ENCODE measurements at places on chromosomes 5 and 9. TPM values are rescaled to one million over a fixed set of nuclear protein-coding genes. Genes with fewer than 3 reads are reported as not detected.

Gene AGXT2
- 0.18 TPM for polyA plus RNA-seq

Gene TRMO
- polyA plus RNA-seq = 16.4 TPM

Gene PPP1R26
- polyA plus RNA-seq = 32.7 TPM

Gene LCN9
- not detected for polyA plus RNA-seq

Gene NUTM2G
- polyA plus RNA-seq = 1.7 TPM

Gene FBP1
- polyA plus RNA-seq = 21.2 TPM

Gene TNC
- 118 TPM for polyA plus RNA-seq

Gene CTNNA1
- 350 TPM for polyA plus RNA-seq

Gene PCDHA4
- polyA plus RNA-seq = 0.20 TPM

Gene HMCN2
- polyA plus RNA-seq = 0.58 TPM

GRCh38 chr9:91839926-91840465, 110.0 kb downstream of the ROR2 start:
- no peak for DNase-seq

DNA sequence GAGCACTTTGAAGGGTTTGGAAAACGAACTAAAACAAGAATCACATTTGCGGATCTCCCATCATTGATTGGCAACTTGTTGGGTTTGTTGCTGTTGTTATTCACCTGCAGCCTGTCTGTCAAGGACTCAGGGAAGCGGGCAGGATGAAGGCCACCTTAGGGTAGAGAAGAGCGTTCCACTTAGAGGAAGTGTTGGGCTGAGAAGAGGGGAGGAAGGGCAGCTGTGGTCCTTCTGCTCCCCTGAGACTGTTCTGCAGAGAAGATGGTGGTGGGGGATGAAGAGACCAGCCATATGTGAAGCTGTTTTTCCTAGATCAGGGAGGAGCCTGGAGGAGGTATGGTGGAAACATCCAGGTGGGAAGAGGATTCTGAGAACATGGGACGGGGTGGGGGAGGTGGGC, 70.6 kb upstream of the CPEB4 start:
- DNase-seq = no peak

DNA sequence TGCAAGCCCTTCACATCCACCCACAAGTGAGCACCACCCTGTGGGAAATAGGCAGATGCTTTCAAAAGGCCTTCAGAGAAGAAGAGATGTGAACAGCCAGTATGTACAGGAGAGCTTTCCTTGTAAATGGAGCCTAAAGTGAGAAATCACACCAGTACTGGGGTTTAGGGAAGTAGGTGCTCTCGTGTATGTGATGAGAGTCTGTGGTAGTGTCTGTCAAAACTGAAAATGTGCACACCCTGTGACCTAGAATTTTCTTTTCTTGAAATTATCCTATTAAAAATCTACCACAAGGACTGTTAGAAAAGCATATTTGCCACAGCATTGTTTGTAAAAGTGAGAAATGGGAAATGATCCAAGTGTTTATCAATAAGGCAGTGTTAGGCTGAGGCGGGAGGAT, 16.6 kb downstream of the OTULINL start:
- no peak for DNase-seq

DNA sequence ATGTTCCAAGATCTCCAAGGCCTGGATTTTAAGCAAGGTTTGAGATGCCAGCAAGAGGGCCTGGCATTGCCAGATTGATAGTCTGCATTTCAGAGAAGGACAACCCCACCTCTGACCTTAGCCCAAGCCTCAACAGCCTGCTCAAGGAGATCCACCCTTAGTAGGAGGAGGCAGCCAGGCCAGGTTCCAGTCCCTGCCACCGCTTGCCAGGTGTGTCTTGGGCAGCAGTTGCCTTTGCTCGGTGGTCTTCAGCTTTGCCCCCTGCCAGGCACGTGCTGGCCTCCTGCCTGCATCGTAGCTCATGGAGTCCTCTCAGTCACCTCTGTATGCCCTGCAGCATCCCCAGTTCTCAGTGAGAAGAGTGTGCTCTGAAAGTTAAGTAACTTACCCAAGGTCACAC, 134.2 kb downstream of the KCNIP1 start:
- DNase-seq = no peak

DNA sequence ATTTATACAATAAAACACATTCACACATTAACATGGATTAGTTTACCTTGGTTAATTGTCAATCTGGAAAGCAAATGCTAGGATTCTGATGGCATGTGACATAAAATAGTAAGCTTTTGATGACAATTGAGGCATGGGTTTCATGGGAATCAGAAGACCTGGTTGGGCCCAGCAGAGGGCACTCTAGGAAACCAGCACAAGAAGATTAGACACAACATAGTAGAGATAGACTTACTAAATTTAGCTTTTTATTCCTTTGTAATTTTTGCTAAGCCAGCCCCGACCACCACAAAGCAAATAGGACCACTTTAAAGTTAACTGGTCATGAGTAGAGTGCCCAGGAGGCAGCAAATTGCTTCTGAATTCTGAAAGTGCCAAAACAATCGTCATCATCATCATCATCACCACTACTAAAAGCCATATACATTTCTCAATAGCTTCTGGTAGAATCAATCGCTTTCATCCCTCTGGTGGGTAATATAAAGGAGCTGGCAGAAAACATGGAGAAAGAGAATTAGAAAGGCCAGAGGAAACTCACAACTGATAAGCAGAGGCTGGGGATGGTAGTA, 163.2 kb downstream of the ARRDC3 start:
- no peak for DNase-seq

- no peak for DNase-seq
These were observed 67.8 kb upstream of the ZSWIM6 start for GRCh38 chr5:61264273-61264661.

DNA sequence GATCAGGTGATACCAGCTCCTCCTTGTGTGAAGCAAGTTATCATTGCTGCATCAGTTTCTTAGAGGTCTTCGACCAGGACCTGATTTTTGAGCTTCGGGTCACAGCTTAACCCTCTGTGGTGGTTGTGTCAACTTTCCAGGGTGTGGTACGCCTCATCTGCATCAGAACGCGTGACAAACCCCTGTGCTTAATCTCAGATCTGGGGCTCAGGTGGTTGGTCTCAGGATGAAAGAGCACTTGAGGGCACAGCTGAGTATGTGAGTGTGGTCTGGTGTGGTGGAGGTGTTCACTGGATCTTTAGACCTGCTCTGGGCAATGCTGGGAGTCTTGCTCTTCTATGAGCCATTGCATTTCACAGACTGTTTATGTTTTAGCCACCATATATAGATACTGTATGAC, 64.1 kb downstream of the OSTF1 start:
- no peak for DNase-seq

GRCh38 chr5:17167171-17167891, 50.1 kb upstream of the BASP1 start:
- no peak for DNase-seq

DNA sequence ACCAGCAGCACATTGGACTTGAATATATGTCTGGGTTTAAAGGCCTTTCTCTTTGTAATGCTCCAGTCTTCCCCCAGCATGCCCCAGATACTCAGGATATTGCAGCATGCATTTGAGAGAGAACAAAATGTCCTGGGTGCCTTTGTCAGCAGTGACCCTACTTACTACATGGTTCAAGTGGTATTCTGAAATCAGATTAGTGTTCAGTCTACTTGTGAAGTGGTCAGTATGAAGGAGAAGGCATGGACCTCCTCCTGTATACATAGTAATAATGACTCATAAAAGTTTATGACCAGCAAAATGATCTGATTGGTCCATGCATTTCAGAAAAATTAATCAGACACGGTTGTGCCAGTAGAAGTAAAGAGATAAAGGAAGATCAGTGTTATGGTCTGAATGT, 25.4 kb downstream of the GPR21 start:
- DNase-seq = no peak

DNA sequence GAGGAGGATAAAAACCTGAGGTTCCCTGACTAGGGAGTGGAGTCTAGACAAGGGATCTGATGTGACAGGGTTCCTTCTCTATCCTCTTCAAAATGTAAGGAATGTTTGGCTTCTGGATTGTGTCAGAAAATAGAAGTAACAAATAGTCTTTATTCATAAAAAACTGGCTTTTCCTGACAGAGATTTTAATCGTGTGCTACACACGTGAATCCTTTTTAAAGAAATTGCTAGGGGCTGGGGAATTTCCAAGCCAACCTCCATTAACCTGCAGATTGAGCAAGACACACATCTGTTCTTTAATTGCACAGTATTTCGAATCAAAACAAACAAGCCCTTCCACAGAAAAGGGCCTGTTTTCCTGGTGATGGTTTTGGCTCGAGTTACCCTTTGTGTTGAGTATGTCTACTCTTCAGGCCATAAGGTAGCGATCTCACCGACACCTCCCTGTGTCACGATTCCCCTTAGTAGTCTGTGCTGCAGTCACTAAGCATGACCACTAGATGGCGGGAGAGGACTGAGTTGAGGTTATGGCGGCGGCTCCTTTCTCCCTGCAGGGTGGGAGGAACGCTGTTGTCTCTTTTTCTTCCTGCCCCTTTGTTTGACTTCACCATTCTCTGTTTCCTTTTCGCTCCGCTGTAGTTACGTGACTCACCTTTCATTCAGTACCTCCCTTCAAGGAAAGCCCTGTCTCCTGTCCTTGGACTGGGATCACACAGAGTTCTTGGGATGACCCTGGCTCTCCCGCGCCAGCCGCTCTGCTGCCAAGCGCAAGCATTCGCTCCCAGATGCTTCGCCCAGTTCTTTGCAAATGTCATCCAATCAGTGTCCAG, 137.1 kb upstream of the SLC24A2 start:
- DNase-seq = peak; percentile 88

DNA sequence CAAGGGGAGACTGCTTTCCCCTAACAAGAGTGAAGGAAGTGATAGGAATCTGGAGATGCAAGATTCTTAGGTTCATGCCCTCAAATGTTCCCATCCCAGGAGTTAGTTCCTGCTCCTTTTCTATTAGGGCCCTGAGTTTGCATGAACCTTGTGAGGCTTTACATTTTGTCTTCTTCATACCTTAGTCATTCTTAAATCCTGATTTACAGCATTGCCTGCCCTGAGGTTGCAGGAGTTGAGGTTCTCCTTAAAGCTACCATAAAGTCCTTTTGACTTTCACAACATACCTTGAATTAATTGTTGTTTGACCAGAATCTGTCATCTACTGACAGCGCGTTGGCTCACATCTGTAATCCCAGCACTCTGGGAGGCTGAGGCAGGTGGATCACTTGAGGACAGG, 151.5 kb upstream of the ABCA1 start:
- no peak for DNase-seq

DNA sequence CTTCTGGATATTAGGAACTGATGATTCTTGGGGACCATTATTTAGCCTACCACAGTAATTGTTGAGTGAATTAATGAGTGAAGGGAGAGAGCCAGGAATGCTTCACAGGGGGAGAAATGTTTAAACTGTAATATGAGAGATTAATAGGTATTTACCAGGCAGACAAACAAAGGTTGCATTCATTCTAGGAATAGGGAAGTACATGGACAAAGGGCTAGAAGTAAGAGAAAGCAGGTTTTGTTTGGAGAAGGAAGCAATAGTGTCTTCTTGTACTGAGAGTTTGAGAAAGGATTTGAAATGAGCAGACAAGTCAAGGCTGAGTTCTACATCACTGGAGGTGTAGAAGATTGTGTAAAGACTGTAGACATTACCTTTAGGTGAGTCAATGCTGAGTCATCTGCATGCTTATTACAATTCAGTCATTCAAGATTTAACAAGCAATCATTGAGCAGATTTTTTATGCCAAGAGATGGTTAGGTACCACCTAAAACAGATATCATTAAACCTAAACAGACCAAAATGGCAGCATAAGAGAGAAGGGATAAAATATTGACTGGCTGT, 8.0 kb downstream of the TAF1L start:
- no peak for DNase-seq

DNA sequence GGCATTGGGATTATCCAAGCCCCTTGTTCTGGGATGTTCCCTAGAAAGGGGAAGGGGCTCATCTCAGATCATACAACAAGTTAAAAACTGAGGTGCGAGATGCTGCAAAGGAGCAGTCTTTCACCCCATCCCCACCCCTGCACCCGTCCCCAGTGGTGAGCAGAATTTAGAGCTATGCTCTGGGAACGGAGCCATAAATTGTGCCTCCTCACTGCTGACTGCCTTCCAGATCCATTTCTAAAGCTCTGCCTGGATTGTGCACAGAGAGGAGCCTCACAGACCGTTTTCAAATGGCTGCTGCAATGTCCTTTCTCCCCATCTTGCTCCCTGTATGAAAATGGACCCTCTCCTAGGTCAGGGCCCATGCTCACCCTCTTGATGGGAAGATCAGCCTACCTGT, 8.3 kb downstream of the SLC25A48 start:
- DNase-seq = no peak

- DNase-seq = no peak
These were observed 5.7 kb downstream of the PAM start for GRCh38 chr5:102760815-102761214.

DNA sequence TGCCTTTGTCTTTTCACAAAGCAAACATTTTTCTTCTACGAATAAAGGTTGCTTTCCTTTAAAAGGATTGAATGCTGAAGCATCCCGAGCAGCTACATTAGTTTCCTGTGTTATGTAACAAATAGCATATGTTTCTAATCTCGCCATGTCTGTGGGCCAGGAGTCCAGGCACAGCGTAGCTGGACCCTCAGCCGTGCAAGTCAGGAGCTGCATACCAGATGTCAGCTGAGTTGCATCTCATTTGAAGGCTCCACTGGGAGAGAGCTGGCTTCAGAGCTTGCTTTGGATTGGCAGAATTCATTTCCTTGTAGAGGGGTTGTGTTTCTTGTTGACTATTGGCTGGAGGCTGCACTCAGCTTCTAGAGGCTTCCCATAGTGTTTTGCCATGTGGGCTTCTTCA, 16.0 kb upstream of the GOLPH3 start:
- DNase-seq = peak; percentile 51

DNA sequence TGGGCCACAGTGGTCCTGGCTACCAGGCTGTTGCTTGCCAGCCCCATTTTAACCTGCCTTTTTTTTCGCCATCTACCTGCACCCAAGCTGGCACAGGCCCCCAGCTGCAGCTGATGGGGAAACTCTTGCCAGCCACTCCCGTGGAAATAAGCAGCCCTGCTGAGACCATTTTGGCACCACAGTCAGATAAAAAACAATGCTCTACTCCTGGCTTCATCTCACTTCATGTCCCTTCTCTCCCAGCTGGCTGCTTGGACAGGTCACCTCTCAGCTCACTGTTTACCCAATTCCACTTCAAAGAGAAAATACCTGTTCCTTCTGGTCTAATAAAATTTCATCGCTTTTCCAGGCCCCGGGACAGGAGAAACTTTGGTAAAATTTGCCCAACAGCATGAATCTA, 322.6 kb upstream of the SLC30A5 start:
- DNase-seq = no peak

DNA sequence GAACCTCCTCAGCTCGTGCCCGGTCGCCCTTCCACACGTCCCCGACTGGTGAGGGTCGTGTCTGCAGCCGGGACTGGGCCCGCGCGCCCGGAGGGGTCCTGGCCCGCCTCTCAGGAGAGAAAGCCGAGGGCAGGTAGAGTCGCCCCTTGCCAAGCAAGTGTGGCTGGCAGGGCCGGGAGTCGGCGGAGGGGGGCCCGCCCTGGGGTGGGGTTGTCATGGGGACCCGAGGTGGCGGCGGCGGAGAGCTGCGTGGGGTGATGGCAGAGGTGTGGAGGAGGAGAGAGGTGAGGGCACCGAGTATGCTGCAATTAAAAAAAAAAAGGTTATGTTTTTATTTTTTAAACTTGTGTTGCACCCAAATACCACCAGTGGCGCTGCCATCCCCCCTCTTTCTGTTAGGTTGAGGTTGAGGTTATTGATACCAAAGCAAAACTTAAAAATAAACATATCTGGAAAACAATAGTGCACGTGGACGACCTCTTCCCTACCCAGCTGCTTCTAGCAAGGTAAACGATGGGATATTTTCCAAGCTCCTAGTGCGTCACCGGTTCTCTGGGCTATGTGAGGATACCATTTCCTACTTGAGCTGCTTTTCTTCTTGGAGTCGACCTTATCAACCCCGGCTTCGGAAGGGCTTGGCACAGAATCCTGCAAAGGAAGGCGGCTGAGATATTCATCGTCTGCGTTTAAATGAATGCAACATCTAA, 660 bp downstream of the SCAMP1 start:
- DNase-seq = peak; percentile 68

GRCh38 chr5:106822851-106823250, 847.9 kb downstream of the EFNA5 start:
- DNase-seq = no peak
